Muscle of leg (tissue), 16 donors: ENCODE measurements at places on chromosomes 4 and X. TPM values are rescaled to one million over a fixed set of nuclear protein-coding genes. Genes with fewer than 3 reads are reported as not detected.

The TDO2 gene
- total RNA-seq, result 0.13 TPM

The SCLT1 gene
- total RNA-seq, result 16.3 TPM

The CABS1 gene
- not detected for total RNA-seq

The TBC1D8B gene
- 7.3 TPM for total RNA-seq

The IL3RA gene
- 7.8 TPM for total RNA-seq

The LIAS gene
- total RNA-seq, result 22.2 TPM

The PRR32 gene
- 95.8 TPM for total RNA-seq

The MAGEE1 gene
- 1.0 TPM for total RNA-seq

The GPM6B gene
- 16.8 TPM for total RNA-seq

The OPN1MW3 gene
- not detected for total RNA-seq

The MPC1L gene
- not detected for total RNA-seq

The ARHGAP36 gene
- 288 TPM for total RNA-seq

The MAGEE2 gene
- 0.27 TPM for total RNA-seq

The GAR1 gene
- total RNA-seq, result 3.9 TPM

The CT55 gene
- 0.27 TPM for total RNA-seq

The CHRDL1 gene
- total RNA-seq, result 10.6 TPM

The ARAP2 gene
- total RNA-seq, result 1.6 TPM

The EDNRA gene
- total RNA-seq, result 24.0 TPM
